CD4-positive, alpha-beta T cell (primary cell): ENCODE measurements at places on chromosomes 7 and 10.

DNA sequence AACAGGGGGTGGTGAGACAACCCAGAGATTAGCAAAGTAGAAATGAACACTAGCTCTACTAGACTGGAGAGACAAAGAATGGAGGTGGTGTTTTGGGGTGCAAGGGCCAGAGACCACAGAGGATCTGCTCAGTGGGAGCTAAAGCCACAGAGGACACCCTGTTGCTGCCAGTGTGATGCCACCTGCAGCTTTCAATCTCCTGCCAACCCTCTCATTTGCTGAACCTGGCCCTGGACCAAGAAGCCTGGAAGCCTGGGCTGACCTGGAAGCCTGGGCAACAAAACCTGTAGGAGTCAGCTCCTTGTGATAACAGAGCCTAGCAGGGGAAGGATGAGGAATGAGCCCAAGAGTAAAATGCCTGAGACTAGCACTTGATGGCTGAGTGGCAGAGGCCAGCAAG is 81.1 kb upstream of the ADO start:
- H3K36me3 ChIP-seq = no peaks in the 10 kb centered on the region
- H3K4me3 ChIP-seq = no peak overlapping the region

DNA sequence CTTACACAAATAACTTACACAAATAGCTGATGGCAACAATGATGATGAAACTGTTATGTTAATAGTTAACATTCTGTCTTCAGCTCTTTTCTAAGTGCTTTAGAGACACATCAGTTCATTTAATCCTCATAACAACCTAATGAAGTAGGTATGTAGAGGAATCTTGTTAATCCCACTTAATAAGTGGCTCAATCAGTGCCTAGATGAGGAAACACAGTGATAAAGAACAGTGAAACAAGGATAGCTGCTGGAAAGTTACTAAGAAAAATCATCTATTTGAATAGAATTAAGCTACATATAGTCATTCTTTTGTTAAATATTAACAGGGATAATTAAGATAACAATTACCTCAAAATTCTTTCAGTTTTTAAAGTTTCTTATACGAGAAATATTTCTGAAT is 487.6 kb downstream of the ARL4A start:
- H3K4me3 ChIP-seq = no peak overlapping the region
- no peak for DNase-seq
- H3K4me1 ChIP-seq = no peaks in the 10 kb centered on the region

GRCh38 chr7:97847791-97848190 is 24.4 kb downstream of the ASNS start:
- H3K36me3 ChIP-seq = peaks cover 8% of the 10 kb centered on the region
- H3K27ac ChIP-seq = no peak overlapping the region
- H3K27me3 ChIP-seq = no peaks in the 10 kb centered on the region

DNA sequence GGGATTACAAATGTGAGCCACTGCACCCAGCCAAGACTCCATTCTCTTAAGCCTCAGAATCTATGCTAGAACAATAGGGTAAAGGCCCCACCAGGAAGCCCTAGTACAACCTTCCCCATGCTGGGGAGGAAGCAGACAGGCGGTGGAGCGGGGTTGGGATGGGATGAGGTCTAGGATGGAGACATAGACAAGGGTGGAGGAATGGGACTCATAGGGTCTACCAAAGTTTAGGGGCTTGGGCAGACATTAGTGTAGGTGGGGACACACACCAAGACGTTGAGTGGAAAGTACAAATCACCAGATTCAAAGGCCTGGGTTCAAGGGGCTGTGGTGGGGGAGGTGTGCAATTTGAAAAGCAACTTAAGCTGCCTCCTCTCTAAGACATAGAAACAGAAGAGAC is 19.3 kb downstream of the PRSS2 start:
- no peaks in the 10 kb centered on the region for H3K27me3 ChIP-seq
- H3K4me1 ChIP-seq = peaks cover 40% of the 10 kb centered on the region
- DNase-seq = peak; percentile 43

- no peaks in the 10 kb centered on the region for H3K36me3 ChIP-seq
- DNase-seq = no peak
- H3K4me3 ChIP-seq = no peak overlapping the region
- H3K27me3 ChIP-seq = no peaks in the 10 kb centered on the region
- H3K4me1 ChIP-seq = peaks cover 5% of the 10 kb centered on the region
These were observed 35.2 kb upstream of the GTF2IRD1 start for GRCh38 chr7:74418538-74418937.

- no peaks in the 10 kb centered on the region for H3K36me3 ChIP-seq
- no peak overlapping the region for H3K4me3 ChIP-seq
- no peaks in the 10 kb centered on the region for H3K4me1 ChIP-seq
These were observed 79.2 kb downstream of the CCDC3 start for GRCh38 chr10:12922117-12922900.

GRCh38 chr7:36021917-36022550 is 131.0 kb upstream of the EEPD1 start:
- H3K27ac ChIP-seq = no peak overlapping the region
- H3K27me3 ChIP-seq = no peaks in the 10 kb centered on the region
- DNase-seq = no peak
- no peaks in the 10 kb centered on the region for H3K4me1 ChIP-seq
- no peaks in the 10 kb centered on the region for H3K36me3 ChIP-seq

GRCh38 chr7:8014399-8014798 is 45.8 kb downstream of the GLCCI1 start:
- H3K4me1 ChIP-seq = peaks cover 15% of the 10 kb centered on the region
- no peaks in the 10 kb centered on the region for H3K27me3 ChIP-seq
- no peak overlapping the region for H3K4me3 ChIP-seq
- H3K27ac ChIP-seq = no peak overlapping the region
- no peaks in the 10 kb centered on the region for H3K36me3 ChIP-seq
- no peak for DNase-seq

DNA sequence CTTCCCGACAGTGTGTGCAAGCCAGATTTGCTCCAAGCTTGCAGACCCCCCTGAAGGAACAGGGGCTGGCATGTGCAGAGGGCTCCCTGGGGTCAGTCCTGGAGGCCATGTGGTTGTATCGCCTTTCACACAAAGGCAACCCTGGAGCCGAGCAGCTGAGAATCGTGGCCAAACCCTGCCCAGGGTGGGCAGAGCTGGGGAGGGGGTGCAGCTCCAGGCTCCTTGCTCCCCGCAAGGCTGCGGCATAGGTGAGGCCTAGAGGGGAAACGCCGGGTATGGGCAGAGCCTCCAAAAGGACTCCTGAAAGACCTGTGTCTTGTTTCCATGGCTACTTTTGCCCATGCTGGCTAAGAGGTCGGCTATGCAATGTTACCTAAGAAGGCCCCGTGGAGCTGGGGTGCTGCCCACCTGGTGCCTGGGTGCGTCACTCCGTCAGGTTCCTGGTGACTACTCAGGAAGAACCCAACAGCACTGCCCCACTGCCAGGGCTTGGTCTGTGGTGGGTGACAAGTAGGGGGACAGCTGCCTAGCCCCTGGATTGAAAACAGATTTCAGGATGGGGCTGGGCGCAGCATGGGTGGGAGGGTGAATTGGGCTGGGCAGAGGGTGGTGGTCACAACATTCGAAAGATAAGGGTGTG is 171.0 kb upstream of the SHH start:
- H3K4me3 ChIP-seq = no peak overlapping the region
- DNase-seq = no peak
- H3K27me3 ChIP-seq = no peaks in the 10 kb centered on the region
- H3K4me1 ChIP-seq = no peaks in the 10 kb centered on the region
- no peak overlapping the region for H3K27ac ChIP-seq

DNA sequence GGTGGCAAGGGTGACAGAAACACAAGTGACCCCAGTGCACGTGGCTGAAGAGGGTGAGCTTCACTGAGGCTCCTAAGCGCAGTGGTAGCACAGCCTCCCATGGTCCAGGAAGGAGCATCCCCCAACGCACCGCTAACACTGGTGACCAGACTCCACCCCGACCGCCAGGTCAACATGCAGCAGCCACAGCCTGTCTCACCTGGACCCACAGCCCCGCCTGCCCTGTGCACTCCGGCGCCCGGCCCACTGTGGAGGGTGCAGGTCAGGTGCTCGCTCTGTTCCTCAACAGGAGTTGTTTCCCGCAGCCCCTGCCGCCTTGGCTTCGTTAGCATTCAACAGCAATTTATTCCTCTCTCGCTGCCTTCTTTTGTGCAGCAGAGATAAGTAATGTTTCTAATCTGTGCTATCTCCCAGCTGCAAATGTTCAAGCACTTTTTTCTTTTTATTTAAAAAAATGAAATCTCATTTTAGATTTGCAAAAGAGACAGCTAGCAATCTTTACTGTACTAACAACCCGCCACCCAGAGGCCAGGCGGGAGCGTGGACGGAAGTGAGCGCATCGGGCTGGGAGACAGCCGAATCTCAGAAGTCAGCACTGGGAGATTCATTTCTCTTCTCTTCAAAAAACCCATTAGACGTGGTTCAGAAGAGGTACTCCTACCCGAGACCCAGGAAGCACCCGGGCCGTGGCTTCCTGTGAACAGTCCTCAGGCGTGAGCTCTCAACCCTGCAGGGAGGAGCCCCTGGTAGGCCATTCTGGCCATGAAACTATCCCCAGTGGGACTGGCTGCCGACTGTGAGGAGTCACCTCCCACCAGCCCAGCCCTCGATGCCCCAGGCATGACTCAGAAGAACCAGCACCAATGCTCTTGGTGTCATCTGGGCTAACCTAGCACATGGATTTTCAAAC is 133.4 kb downstream of the MAD1L1 start:
- no peaks in the 10 kb centered on the region for H3K27me3 ChIP-seq
- no peak overlapping the region for H3K4me3 ChIP-seq
- peak; percentile 33 for DNase-seq
- peaks cover 35% of the 10 kb centered on the region for H3K4me1 ChIP-seq
- no peak overlapping the region for H3K27ac ChIP-seq

DNA sequence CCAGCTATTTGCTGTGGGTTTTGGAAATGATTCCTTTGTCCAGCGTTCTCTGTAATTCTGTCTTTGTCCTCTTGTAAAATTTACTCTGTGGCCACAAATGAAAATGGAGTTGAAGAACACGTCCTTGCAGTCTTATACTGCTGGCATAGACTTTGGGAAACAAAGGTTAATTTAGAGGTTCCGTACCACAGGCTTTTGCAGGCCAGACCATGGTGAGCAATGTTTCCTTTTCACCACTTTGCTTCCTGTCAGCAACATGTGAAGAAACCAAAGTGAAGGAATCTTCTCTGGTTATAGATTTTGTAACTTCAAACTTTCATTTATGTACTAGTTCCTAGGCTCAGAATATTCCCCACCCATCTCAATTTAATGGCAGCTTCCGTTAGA is 488.5 kb downstream of the MDFIC start:
- no peaks in the 10 kb centered on the region for H3K36me3 ChIP-seq
- no peaks in the 10 kb centered on the region for H3K27me3 ChIP-seq
- no peak overlapping the region for H3K27ac ChIP-seq
- DNase-seq = no peak
- H3K4me3 ChIP-seq = no peak overlapping the region

GRCh38 chr10:109957092-109957797 is 33.9 kb upstream of the XPNPEP1 start:
- H3K27me3 ChIP-seq = no peaks in the 10 kb centered on the region
- H3K27ac ChIP-seq = no peak overlapping the region
- no peaks in the 10 kb centered on the region for H3K36me3 ChIP-seq
- H3K4me1 ChIP-seq = peaks cover 3% of the 10 kb centered on the region
- no peak for DNase-seq
- no peak overlapping the region for H3K4me3 ChIP-seq

GRCh38 chr7:3778345-3778744 is 477.3 kb downstream of the SDK1 start:
- H3K27me3 ChIP-seq = no peaks in the 10 kb centered on the region
- H3K27ac ChIP-seq = no peak overlapping the region
- no peaks in the 10 kb centered on the region for H3K36me3 ChIP-seq
- H3K4me1 ChIP-seq = no peaks in the 10 kb centered on the region
- no peak for DNase-seq

DNA sequence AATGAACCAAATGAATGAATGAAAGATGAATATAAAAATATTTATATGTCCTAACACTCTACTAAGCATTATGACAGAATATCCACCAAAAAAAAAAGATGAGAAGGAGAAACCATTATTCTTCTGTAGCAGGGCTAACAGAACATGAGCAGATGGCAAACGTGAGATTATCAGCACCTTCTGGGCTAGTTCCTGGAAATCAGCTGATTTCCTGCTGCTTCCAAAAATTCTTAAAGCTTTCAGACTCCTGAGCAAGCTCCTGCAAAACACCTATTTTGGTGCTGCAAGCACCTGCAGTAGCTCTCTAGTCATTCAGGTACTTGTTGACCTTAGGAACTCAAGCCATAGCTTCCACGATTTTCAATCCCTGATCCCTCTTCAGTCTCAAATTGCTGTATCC is 51.8 kb downstream of the NPSR1 start:
- no peak overlapping the region for H3K27ac ChIP-seq
- DNase-seq = no peak
- H3K27me3 ChIP-seq = no peaks in the 10 kb centered on the region
- no peaks in the 10 kb centered on the region for H3K4me1 ChIP-seq
- H3K4me3 ChIP-seq = no peak overlapping the region

DNA sequence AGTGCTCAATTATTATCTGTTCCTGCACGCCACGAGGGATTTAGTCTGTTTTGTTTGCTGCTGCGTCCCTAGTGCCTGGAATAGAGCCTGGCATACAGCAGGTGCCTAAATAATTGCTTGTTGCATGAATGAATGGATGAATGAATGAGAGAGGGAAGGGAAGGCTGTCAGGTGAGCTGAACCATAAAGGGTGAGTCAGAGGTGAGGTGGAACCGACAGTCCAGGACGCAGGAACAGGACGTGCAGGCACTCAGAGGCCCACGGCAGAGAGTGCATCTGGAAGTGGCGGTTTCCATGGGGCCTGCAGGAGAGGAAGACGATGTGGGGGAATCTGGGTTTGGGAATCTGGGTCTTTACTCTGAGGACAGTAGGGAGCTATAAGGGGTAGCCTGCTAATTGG is 17.7 kb upstream of the PPIF start:
- H3K27ac ChIP-seq = no peak overlapping the region
- no peaks in the 10 kb centered on the region for H3K27me3 ChIP-seq
- peaks cover 27% of the 10 kb centered on the region for H3K4me1 ChIP-seq
- no peak for DNase-seq

- H3K27me3 ChIP-seq = no peaks in the 10 kb centered on the region
- peaks cover 59% of the 10 kb centered on the region for H3K4me1 ChIP-seq
- no peak overlapping the region for H3K27ac ChIP-seq
- peaks cover 9% of the 10 kb centered on the region for H3K36me3 ChIP-seq
- no peak for DNase-seq
- no peak overlapping the region for H3K4me3 ChIP-seq
These were observed 1.8 kb downstream of the WDR37 start for GRCh38 chr10:1058017-1058416.

- no peaks in the 10 kb centered on the region for H3K36me3 ChIP-seq
- no peak overlapping the region for H3K4me3 ChIP-seq
- H3K4me1 ChIP-seq = no peaks in the 10 kb centered on the region
- no peak overlapping the region for H3K27ac ChIP-seq
These were observed 6.3 kb upstream of the CAMK2B start for GRCh38 chr7:44331682-44332081.

- DNase-seq = no peak
- no peaks in the 10 kb centered on the region for H3K36me3 ChIP-seq
- H3K4me3 ChIP-seq = no peak overlapping the region
- H3K27ac ChIP-seq = no peak overlapping the region
These were observed 15.9 kb upstream of the ASB4 start for GRCh38 chr7:95469848-95470247.
